ENCODE measurements at places on chromosomes 4 and X. TPM values are rescaled to one million over a fixed set of nuclear protein-coding genes. Genes with fewer than 3 reads are reported as not detected.

- H3K36me3 ChIP-seq = no peaks in the 10 kb centered on the region
- H3K27me3 ChIP-seq = no peaks in the 10 kb centered on the region
- no peak overlapping the region for H3K27ac ChIP-seq
- H3K4me1 ChIP-seq = peaks cover 8% of the 10 kb centered on the region
- no peak overlapping the region for H3K4me3 ChIP-seq
These were observed 30.9 kb downstream of the PTCHD1 start for GRCh38 chrX:23365541-23365940.

- no peak for DNase-seq
- no peak overlapping the region for H3K4me3 ChIP-seq
- no peaks in the 10 kb centered on the region for H3K36me3 ChIP-seq
These were observed 41.3 kb downstream of the CC2D2A start for GRCh38 chr4:15510961-15511360.

Gene PRR32
- not detected for total RNA-seq

Gene QRFPR
- not detected for total RNA-seq

GRCh38 chr4:29718136-29718535 is 1002.0 kb upstream of the PCDH7 start:
- no peak for DNase-seq
- no peaks in the 10 kb centered on the region for H3K27me3 ChIP-seq
- no peak overlapping the region for H3K27ac ChIP-seq

All from stomach (tissue), 19 donors.